CD4-positive, alpha-beta T cell treated with Interleukin-15 for 4 hours (primary cell): ENCODE measurements at places on chromosomes 11 and 22.
A peak's percentile ranks its signal among the peaks of the same experiment; 100 is the strongest.

DNA sequence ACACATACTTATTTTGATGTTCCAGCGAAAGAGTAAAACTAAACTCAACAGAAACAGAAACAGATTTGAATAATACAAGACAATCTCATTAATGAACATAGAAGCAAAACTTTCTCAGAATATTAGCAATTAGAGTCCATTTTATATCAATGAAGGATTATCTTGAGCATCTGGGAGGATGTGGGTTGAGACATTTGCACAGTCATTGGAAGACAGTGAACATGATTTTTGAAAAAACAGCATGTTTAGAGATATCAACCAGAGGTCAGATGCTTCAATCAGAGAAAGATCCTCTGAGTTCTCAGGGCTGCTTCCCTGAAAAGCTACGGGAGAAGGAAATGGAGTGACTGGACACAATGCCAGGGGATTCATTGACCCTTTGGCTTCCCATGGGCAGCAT is 35.9 kb upstream of the VPREB1 start:
- DNase-seq, result no peak

- DNase-seq, result no peak
Observed at GRCh38 chr22:26617271-26618199, at the start of gene CRYBB1. CRYBB1 (minus strand) TSS chr22:26618027; CDS start chr22:26616319, 1,708 bp downstream.

- peak; percentile 6 for DNase-seq
Observed at GRCh38 chr22:29870574-29870973, 12.4 kb upstream of the MTMR3 start.

DNA sequence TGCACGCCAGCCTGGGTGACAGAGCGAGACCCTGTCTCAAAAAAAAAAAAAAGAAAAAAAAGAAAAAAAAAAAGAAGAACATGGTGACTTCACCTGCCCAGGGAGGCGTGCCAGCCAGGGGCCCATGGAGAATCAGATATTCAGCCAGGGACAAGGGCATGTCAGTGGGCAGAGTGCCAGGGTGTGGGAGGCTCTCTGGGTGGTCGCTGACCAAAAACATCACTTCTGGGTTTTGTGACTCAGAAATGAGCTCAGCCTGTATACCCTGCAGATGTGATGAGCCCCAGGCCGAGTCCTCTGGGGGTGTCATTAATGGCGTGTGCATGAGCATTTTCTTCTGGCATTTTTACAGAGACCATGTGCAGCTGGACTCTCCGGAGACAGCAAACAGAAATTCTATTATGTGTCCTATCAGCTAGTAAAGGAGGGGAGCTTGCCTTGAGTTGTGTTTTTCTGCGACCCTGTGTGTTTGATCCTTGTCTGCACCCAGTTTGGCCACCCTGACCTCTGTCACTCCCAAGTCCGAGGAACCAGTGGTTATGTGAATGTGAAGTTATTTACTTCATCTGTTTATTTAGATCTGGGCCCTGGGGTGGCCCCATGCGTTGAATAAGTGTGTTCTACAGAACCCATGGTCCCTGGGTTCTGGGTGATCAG is 53.6 kb downstream of the BCR start:
- no peak for DNase-seq

GRCh38 chr22:39915295-39915726 is 14.4 kb downstream of the GRAP2 start:
- DNase-seq, result no peak

DNA sequence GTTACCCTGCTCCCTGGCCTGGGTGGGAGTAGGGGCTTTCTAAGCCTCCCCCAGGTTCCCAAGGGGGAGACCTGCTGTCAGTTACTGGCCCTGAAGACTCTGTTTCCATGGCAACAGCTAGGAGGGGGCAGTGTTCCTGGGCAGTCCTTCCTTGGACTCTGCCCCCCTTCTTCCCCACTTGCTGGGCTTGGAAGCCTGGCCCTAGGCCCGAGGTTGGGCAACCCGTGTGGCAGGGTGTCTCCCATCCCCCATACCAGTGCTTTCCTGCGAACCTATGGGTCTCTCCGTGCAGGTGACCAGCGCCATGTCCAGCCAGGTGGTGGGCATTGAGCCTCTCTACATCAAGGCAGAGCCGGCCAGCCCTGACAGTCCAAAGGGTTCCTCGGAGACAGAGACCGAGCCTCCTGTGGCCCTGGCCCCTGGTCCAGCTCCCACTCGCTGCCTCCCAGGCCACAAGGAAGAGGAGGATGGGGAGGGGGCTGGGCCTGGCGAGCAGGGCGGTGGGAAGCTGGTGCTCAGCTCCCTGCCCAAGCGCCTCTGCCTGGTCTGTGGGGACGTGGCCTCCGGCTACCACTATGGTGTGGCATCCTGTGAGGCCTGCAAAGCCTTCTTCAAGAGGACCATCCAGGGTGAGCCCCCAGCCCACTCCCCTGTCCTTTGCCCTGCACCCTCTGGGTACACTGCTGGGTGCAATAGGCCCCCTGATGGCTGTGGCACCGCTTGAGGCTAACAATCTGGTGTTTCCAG is 1.7 kb downstream of the ESRRA start:
- no peak for DNase-seq

- no peak for DNase-seq
Observed at GRCh38 chr11:80327956-80328614, 887.3 kb upstream of the TENM4 start.

GRCh38 chr11:119236490-119236889 is 30.4 kb downstream of the CBL start:
- DNase-seq, result no peak

DNA sequence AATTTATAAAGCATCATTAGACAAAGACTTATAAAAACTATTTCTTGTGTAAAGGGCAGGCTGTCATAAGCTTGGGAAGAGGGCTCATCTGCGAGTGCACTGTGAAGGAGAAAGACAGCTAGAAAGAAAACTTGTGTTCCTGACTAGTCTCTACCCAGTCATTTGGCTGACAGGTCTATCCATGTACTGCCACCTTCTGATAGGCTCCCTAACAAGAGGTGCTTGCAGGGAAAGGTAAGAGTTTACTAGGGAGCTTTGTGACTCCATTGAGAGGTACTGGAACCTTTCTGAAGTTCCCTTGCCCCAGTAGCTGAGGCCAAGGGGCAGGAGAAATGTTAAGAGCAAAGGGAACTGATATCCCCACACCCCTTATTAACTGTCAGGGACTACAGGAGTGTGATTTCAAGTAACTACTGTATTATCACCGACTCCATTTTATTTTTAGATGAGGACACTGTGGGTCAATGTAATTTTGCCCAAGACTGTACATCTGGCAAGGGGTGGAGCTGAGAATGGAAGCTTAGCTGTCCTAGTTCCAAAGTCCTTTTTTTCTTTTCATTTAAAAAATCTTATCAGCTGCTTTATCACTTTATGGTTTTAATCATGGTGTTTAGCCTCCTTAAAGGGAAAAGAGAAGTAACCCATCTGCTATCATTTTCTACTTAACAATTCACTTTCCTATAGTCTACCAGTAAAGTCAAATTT is 129.4 kb downstream of the ARHGAP20 start:
- no peak for DNase-seq
